ENCODE measurements at places on chromosomes 6 and 20.
A peak's percentile ranks its signal among the peaks of the same experiment; 100 is the strongest.

GRCh38 chr6:158853880-158854213 lies 34.7 kb upstream of the EZR start:
- no peak for DNase-seq

DNA sequence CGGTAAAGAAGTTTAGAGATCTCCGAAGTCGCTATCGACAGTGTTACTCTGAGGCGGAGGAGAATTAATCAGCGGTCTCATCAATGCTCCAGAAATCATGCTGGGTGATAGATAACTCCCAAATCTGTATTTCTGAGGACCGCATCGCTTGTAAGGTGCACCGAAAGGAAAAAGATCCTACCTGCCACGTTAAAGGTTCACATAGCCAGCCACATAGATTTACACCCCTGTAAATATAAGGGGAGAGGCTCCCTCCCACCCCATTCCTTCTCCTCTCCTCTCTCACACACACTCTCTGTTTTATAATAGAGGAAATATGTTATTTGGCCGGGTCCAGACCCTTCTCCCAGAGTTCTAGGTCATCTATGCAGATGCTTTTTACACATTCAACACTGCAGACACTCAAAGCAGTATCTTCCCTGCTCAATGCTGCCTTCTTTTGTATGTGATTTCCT lies 620 bp upstream of the DEK start:
- DNase-seq = no peak

GRCh38 chr6:74320715-74321114 lies 624.7 kb downstream of the CD109 start:
- no peak for DNase-seq

GRCh38 chr6:84515067-84515466 lies 249.3 kb downstream of the TBX18 start:
- no peak for DNase-seq

- no peak for DNase-seq
Measured at GRCh38 chr6:170438861-170439260, 114.2 kb downstream of the PSMB1 start.

DNA sequence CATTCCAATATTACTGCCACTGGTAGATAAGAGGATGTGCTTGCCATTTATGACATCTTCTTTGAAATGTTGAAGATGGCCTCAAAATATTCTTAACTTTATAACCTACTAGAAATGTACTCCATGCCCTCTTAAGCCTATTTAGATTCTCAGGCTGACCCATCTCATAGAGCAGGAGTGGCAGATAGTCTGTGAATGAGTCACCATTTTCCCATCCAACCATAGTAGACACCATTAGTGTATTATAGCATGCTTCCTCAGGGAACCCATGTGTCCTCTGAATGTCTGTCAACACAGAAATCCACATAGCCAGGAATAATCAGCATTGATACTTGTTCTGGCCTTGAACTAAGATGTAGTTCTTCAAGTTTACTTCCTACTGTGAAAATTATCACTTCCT lies 150.2 kb downstream of the IMPG1 start:
- DNase-seq = peak; percentile 13

DNA sequence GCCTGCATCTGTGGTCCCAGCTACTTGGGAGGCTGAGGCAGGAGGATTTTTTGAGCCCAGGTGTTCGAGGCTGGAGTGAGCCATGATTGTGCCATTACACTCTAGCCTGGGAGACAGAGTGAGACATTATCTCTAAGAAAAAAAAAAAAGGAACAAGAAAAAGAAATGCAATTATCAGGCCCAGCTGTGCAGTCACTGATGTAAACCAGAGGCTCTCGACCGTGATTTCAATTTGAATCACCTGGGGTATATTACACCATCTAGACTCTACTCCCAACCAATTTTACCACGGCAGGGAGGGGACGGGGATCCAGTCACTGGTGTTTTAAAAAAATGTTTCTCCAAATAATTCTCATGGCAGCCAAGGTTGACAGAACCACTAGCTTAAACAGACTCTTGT lies 48.8 kb upstream of the NKX2-2 start:
- no peak for DNase-seq

GRCh38 chr6:12546410-12547002 lies 170.1 kb upstream of the PHACTR1 start:
- no peak for DNase-seq

GRCh38 chr20:47281376-47281775 lies 75.1 kb downstream of the ZMYND8 start:
- DNase-seq = no peak

DNA sequence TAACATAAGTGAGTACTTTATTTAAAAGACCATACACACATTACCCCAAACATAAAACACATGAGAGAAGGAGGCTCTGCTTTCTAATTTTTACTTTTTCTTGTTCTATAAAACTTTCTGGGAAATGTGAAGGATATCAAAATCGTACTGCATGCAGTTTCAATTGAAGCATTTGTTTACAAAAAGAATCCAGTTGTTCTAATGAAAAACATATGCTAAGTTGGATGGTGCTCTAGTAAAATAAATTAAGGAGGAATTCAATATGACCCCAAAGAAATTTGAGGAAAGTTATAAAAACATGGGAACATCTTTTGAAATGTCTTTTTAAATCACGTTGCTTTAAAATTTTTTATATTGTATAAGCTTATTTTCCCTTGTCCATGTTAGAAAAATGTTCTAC lies 37.6 kb downstream of the OR2B6 start:
- no peak for DNase-seq

- no peak for DNase-seq
Measured at GRCh38 chr6:11320914-11321597, 88.6 kb upstream of the NEDD9 start.

GRCh38 chr6:153553627-153554026 lies 422.5 kb upstream of the RGS17 start:
- DNase-seq = no peak

- DNase-seq = no peak
Measured at GRCh38 chr20:58438970-58439808, 50.2 kb downstream of the VAPB start.

GRCh38 chr6:46932526-46933319 lies 11.0 kb upstream of the ADGRF5 start:
- DNase-seq = peak; percentile 31

- no peak for DNase-seq
Measured at GRCh38 chr20:16711661-16712258, 18.1 kb upstream of the SNRPB2 start.

- DNase-seq = peak; percentile 57
Measured at GRCh38 chr6:7461416-7461815, 71.8 kb downstream of the RIOK1 start.

DNA sequence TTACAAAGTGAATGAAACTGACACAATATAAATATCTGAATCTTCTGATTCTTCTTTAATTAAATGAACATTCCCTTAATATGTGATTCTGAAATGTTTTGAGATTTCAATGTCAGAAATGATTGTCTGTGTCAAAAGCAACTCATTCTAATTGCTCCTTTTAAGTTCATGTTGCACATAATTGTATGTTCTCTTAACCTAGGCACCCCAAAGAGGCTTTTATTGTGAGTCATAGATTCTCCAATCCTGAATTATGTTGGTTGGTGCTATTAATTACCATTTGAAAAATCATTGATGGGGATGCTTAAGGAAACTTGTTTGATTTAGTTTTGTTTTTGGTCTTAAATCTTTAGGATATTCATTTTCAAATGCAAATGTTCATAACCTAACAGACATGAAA lies 829.7 kb upstream of the CITED2 start:
- DNase-seq = no peak

DNA sequence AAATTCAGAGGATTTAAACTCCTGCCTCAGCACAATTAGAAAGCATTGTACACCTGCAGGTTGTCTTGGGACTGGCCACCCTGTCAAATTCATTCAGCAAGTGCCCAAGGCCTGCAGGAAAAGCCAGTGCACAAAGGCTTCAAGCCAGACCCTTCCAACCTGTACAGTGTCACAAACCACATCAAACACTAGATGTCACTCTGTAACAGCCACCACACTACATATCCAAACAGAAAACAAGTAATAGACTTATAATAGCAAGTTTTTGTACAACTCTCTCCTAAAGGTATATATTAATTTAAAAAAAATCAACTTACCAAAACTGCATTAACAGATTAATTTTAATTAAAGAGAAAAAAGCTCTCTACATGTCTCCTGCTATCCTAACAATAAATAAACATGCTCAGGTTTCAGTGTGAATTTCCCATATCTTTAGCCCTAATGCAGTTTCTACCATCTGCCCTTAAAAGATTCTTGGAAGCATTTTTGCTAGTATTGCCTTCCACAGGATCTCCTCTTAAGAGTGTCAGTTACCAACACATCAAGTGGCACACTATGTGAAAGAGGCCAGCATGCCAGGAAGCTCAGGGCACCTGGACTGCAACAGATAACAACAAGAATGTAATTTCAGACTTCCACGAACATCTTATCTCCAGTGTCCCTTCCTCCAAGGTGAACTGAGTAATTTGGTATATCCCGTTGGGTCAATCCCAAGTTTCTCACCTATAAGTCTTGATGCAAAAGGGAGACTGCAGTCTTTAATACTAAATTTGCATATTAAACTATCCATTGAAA lies 47.5 kb downstream of the RALGAPA2 start:
- DNase-seq = no peak

- no peak for DNase-seq
Measured at GRCh38 chr6:53059648-53060589, 5.3 kb upstream of the FBXO9 start.

DNA sequence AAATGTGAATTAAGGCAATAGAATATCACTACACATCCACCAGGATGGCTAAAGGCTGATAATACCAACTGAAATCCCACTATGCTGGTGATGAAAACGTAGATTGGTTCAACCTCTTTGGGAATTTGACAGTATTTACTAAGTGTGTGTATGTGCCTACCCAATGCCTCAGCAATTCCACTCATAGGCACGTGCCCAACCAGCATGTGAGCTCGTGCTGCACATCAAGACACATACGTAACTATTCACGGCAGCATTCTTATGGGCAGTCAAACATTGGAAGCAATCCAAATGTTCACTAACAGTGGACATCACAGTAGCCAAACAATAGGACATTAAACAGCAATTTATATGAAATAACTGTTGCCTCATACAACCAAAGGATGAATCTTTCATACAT lies 15.7 kb upstream of the AFDN start:
- no peak for DNase-seq

- no peak for DNase-seq
Measured at GRCh38 chr6:2731281-2731909, 19.3 kb downstream of the MYLK4 start.

DNA sequence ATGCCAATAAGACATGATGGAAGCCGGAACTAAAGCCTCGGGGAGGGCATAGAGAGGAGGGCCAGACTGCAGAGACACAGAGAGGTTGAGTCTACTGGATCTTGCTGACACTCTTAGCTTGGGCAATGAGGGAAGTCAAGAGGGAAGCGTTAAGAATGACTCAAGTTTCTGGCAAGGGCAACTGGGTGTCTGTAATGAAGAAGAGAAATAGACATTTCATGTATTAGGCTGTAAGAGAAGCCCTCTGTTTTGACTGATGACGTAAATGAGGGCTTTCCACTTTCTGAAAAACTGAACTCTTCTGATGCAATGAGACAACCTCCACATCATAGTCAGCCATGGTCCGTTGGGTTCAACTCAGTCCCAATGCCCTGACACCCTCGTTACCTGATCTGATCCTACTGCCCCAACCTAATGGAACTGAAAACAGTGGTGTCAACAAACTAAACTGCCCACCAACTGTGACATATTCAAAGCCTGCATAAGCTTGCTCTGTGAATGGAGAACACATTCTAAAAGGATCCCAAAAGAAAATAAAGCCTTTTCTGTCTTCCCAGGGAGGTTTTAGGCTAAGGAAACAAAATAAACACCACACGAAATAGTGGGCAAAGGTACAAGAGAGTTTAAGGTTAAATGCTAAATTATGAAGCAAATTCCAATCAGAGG lies 45.8 kb upstream of the PNRC1 start:
- peak; percentile 90 for DNase-seq

- no peak for DNase-seq
Measured at GRCh38 chr6:42512579-42512978, 51.2 kb upstream of the UBR2 start.

GRCh38 chr6:60867548-60867947 lies 1418.5 kb downstream of the KHDRBS2 start:
- no peak for DNase-seq

DNA sequence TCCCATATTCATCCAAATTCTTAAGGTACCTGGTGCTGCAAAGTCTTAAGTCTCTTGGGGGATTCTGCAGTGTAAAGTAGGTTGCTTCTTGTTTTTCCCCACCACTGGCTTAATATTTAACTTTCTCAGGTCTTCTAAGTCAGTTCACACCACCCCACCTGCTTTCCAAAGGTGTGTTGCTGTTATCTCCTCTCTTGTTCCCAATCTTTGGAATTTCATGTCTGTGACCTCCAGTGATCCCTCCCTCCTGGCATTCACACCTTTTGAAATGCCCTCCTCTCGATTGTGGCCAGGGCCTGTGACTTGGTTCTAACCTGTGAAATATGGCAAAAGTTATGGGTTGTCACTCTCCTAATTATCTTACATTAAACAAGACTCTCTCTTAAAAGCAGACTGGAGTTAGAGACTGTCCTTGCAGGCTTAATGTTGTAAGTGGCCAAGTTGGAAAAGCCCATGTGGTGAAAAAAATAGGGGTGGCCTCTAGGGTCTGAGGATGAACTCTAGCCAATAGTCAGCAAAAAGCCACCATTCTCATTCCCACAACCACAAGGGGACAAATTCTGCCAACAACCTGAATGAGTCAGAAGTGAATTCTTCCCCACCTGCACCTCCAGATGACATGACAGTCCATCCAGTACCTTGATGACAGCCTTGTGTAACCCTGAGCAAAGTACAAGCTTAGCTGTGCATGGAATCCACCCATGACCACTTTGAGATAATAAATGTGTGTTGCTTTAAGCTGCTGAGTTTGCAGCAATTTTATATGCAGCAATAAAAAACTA lies 45.1 kb downstream of the ADGRF1 start:
- no peak for DNase-seq

- DNase-seq = no peak
Measured at GRCh38 chr20:8145246-8146168, 13.4 kb downstream of the PLCB1 start.

DNA sequence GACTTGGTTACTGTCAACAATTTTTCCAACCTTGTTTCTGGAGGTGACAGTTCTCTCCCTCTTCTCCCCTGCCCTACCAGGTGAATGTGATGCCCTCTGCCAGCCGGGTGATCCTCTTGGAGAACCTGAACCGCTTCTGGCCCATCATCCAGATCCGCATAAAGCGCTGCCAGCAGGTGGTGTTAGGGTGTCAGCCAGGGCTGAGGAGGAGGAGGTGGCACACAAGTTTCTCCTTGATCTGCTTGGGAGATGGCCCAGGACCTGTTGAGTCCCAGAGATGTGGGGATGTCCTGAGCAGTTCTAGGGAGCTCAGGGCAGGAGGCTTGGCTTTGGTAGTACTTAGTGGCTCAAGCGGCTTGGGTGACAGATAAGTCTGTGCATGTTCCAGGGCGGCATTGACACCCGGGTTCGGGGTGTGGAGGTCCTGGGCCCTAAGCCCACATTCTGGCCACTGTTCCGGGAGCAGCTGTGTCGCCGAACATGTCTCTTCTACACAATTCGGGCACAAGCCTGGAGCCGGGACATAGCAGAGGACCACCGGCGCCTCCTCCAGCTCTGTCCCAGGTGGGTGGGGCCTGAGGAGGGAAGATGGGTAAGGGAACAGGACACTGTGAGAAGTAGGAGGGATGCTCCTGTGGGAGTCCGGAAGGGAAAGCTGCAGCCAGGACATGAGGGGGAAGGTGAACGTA lies 21.2 kb downstream of the CUL9 start:
- DNase-seq = no peak
